ENCODE measurements at places on chromosomes 11 and 22.

GRCh38 chr11:70410276-70411205 is 12.2 kb downstream of the CTTN start:
- DNase-seq: no peak

DNA sequence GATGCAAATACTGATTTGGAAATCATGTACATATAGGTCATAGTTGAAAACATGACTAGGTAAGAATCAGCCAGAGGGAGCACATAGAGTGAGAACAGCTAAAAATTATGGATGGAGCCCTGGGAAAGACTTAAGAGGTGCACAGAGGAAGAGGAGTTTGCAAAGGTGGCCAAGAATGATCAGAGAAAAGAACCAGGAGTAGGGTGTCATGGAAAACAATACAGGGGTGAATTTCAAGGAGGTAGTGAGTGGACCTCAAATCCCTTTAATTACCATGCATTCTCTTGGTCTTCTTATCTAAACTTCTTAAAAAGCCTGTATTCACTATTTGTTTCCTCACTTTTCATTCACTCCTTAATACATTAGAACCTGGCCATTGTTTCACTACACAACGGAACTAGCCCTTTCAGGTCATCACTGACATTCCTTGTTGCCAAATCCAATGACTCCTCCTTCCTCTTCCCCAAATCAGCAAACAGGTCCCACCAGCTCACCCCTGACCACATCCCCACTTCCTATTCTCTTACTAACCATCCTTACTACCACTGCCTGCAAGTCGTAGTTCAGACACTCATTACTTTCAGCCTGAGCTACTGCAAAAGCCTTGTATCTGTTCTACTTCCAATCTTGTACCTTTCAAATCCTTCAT is 22.6 kb downstream of the BUD13 start:
- DNase-seq: no peak

DNA sequence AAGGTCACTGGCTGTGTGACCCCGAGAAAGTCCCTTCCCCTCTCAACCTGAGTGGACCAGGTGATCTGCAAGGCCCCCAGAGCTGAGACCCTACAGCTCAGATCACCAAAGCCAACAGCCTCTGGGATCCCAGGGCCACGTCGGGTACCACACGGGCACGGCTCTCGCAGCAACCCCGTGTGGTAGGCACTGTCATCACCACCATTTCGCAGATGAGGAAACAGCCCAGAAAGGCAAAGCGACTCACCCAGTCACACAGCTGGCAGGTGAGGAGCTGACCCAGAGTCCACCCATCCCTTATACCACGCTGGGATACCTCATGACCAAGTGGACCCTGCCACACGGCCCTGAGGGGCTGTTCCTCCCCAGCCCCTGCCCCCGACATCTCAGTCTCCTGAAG is 2.8 kb downstream of the ATP5MGL start:
- no peak for DNase-seq

GRCh38 chr11:19474954-19475721 is 234.4 kb upstream of the E2F8 start:
- no peak for DNase-seq
